ENCODE measurements at places on chromosomes 5 and 9.

- peak; percentile 79 for DNase-seq
Measured at GRCh38 chr9:35954942-35955546, 2.9 kb downstream of the OR2S2 start.

- DNase-seq: peak; percentile 19
Measured at GRCh38 chr5:14531668-14532067, 49.9 kb upstream of the OTULINL start.

- no peak for DNase-seq
Measured at GRCh38 chr9:5269249-5269715, 35.2 kb downstream of the RLN2 start.

GRCh38 chr5:90022711-90023053, 386.9 kb downstream of the CETN3 start:
- DNase-seq: peak; percentile 30

GRCh38 chr9:135752281-135753204, 50.6 kb downstream of the KCNT1 start:
- DNase-seq: no peak

DNA sequence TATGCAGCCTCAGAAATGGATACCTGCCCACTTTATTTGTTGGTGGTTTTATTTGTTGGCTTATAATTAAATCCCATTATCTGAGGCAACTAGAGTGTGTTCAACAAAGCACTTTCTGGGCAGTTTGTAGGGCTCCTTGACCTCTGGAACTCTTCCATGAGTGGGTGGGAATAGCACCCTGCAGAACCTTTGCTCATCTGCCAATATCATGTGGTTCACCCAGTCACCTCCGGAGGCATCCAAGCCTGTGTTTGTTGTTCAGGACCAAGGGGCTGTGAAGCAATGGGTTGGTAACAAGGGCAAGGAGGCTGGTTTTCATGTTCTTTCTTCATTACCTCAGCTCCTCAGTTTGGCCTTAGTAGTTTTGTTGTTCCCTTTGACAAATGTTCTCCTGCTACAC, 314.0 kb downstream of the NDUFS4 start:
- peak; percentile 39 for DNase-seq

DNA sequence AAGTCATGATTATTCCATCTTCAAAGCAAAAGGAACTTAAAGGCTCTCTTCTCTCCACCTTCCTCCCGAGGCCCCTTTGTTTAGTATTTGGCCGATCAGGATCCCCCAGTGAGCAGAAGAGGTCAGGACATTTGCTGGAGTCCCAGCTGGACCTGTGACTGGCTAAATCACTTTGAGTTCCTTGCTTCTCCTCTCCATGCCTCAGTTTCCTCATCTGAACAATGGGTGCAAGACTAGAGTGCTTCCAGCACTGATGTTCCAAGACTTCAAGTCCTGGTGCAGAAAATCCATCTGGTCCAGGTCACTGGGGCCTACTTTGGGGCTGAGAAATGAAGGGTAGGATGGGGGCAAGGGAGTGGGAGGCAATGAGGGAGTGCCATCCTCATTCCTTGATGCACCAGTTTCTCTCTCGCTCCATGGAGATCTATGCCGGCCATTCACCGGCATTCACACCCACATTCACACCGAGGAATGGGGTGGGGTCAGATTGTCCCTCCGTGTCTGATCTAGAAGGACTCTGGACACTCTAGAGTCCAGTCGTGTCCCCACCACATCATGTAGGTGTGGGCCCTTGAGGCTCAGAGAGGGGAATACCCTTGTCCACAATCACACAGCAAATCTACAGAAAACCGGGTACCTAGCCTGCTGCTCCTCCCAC, 38.7 kb upstream of the IL17B start:
- DNase-seq: no peak

DNA sequence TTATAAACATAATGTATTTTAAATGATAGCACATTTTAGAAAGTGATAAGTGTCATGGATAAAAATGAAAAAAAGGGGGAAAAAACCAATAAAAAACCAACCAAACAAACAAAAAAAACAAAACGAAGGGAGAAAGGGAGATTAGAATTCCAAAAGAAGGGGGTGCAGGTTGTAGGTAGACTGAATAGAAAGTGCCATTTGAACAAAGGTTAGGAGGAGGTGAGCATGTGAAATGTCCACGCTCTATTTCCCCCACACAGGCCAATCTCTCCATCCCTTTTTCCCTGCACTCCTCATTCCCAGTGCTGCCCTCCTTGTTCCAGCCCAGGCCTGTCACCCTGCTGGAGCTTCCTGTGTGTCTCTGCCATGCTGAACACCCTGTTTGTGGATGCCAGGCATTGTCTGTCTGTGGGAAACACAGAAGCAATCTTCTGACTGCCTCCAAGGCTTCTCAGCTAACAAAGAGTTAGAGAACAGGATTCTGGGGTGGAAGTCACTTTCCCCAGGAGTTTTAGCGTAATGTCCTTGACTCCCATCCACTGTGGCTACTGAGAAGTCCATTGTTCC, 138.8 kb downstream of the ADAMTS16 start:
- no peak for DNase-seq

DNA sequence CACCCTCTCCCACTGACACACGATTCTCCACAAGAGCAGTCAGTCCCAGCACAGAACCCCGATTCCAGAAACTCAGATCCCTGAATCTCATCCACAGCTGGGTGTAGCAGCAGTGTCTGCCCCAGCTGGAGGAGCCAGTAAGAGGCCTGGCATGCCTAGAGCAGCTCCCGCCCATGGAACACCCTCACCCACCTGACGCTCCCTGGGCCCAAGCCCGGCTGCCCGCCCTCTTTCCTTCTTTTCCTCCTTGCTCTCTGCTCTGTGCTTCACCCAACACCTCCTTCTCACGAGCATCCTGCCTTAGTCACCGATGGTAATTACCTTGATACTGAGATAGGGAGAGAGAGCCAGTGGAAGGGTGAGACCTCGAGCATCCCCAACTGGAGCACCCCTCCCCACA, 8.7 kb downstream of the PCDH1 start:
- DNase-seq: no peak

DNA sequence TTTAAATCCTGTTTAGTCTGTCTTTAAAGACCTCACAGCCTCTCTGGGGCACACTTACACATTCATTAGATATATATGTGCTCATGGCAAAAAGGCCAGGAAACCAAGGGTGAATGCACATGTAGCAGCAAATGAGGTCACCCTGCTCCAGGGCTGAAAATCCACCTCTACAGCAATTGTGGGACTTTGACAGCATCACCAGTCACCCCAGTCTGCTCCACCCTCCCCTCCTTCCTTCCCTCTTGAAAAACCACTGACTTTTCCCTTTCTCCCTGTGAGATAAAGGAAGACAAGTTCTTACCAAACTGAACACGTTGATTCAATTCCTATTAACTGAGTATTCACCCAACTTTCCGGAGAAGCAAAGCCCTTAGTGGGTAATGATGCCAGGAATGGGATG, 15.2 kb upstream of the SH3RF2 start:
- DNase-seq: no peak

DNA sequence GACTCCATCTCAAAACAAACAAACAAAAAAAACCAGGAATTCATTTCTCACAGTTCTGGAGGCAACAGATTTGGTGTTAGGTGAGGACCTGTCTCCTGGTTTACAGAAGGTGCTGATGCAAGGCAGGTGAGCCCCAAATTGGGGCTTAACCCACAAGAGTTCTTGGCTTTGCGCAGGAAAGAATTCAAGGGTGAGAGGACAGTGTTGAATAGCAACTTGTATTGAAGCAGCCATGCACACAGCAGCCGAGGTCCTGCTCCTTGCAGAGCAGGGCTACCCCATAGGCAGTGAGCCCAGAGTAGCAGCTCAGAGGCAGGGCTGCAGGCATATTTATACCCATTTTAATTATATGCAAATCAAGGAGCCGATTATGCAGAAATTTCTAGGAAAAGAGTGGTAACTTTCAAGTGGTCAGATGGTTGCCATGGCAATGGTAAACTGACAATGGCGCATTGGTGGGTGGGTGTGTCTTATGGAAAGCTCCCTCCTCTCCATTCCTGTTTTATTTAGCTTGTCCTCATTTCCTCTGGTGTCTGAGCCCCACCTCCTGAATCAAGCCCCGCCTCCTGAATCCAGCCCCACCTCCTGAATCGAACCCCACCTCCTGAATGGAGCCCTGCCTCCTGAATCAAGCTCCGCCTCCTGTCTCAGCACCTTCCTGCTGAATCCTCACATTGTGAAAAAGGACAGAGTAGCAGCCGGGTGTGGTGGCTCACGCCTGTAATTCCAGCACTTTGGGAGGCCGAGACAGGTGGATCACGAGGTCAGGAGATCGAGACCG, 34.5 kb upstream of the COL5A1 start:
- DNase-seq: no peak

DNA sequence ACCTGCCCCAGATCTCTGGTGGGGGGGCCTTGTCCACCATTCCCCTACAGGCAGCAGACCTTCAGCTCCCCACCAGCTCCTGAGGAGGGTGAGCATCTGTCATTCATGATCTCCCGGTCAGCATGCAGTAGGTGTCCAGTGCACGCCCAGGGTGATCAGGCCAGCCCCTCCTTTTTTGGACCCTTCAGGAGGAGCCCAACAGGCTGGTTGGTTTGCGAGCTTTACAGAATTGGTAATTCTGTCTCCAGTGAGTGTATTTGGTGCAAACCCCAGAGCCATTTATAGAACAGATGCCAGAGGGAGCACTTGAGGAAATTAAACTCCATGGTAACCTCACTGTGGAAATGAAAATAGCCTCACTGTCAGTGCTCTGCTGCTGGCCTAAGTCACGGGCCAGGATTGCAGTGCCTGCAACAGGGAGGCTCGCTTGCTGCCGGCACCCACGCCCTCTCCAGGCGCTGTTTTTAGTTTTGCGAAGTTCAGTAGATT, 23.4 kb downstream of the WNK2 start:
- peak; percentile 49 for DNase-seq

GRCh38 chr9:109012876-109013678, at the start of gene CTNNAL1:
Gene CTNNAL1 (minus strand): TSS chr9:109013499. CDS start chr9:109013442, 57 bp downstream.
- peak; percentile 92 for DNase-seq

DNA sequence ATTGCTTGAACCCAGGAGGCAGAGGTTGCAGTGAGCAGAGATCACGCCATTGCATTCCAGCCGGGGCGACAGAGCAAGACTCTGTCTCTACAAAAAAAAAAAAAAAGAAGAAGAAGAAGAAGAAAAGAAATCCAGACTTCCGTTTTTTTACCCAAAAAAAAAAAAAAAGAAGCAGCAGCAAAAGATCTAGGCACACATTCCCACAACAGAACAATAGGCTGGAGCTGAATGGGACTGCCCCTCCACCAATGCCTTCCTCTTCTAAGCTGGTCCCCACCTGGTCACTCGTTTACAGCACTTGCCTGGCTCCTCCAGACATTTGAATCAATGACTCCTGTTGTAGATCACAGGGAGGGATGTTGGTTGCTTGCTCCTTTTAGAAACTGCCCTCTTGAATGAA, 1.6 kb upstream of the LMAN2 start:
- no peak for DNase-seq

- DNase-seq: no peak
Measured at GRCh38 chr9:106941916-106942315, 79.0 kb downstream of the ZNF462 start.

DNA sequence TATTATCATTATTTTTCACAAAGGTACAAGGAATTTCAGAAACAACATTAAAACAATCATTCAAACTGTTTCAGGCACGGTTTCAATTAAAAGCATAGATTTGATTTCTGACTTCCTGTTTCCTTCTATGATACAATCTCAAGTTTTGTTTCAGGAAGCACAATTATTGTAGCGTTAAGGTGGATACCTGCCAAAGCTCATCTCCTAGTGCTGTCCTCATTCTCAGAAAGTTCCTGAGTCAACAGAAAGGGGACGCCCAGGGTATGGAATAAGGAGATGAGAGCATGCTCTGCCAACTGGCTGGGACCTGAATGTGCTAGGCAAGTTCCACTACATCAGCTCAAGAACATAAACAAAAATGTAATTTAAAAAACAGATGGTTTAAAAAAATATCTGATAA, 2.0 kb upstream of the TRIM14 start:
- peak; percentile 62 for DNase-seq

GRCh38 chr9:96015876-96016686, 140.6 kb downstream of the ERCC6L2 start:
- no peak for DNase-seq

GRCh38 chr5:160039810-160040470, 31.0 kb downstream of the TTC1 start:
- DNase-seq: peak; percentile 76

GRCh38 chr5:8098081-8098480, 229.1 kb downstream of the MTRR start:
- no peak for DNase-seq

GRCh38 chr9:4130166-4130565, 169.7 kb downstream of the GLIS3 start:
- no peak for DNase-seq

- peak; percentile 70 for DNase-seq
Measured at GRCh38 chr9:108093773-108094675, 604.5 kb upstream of the KLF4 start.

- no peak for DNase-seq
Measured at GRCh38 chr9:94822273-94822672, 95.8 kb downstream of the AOPEP start.

DNA sequence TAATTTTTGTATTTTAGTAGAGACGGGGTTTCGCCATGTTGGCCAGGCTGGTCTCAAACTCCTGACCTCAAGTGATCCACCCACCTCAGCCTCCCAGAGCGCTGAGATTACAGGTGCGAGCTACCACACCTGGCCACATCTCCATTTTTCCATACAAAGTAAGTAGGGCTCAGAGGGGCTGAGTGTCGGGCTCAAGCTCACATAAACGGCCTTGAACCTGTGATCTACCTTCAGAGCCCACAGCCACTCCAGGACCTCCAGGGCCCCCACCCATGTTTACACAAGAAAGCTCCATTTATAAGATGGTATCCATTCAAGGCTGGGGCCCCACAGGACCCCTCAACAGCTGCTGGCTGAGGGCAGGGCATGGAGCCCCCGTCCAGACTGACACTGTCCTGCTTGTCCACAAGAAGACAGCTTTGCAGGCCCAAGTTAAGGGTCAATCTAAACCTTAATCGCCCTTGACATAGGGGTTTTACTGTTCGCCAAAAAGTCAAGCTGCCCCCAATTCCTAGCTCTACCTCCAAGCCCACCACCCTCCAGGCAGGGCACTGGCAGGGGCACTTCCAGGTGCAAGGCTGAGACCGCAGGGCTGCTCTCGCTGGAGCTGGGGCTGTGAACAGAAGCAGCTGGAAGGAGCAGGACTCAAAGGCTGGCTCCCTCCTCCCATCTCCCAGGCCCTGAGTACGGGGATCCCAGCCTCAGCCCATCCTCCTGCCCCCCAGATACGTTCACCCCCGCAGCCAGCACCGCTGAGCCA, 18.9 kb downstream of the FAM78A start:
- DNase-seq: no peak

- no peak for DNase-seq
Measured at GRCh38 chr9:112762726-112763518, 12.4 kb downstream of the SNX30 start.

DNA sequence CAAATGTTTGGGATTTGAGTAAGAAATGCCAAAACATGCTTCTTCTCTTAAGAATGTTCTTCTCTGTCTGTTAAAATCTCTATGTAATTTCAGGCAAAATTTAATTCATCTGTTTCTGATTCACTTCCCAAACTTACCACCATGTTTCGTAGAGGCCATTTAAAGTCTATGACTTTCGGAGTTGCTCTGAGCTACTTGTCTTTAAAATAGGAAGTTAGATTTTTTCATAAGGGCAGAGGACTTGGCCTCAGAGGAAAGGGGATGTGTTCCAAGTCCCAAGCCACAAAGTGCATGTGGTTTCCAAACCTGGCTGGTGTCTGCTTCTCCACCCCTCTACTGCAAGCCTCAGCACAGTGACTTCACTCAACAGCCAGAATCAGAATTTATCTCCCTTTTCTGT, 111.3 kb upstream of the ADRA1B start:
- DNase-seq: no peak

Data from DMS53 (cell line).